ENCODE measurements at places on chromosomes 2 and 18.
A peak's percentile ranks its signal among the peaks of the same experiment; 100 is the strongest.

GRCh38 chr2:119749477-119750012 lies 10.2 kb upstream of the PTPN4 start:
- no peak for DNase-seq

DNA sequence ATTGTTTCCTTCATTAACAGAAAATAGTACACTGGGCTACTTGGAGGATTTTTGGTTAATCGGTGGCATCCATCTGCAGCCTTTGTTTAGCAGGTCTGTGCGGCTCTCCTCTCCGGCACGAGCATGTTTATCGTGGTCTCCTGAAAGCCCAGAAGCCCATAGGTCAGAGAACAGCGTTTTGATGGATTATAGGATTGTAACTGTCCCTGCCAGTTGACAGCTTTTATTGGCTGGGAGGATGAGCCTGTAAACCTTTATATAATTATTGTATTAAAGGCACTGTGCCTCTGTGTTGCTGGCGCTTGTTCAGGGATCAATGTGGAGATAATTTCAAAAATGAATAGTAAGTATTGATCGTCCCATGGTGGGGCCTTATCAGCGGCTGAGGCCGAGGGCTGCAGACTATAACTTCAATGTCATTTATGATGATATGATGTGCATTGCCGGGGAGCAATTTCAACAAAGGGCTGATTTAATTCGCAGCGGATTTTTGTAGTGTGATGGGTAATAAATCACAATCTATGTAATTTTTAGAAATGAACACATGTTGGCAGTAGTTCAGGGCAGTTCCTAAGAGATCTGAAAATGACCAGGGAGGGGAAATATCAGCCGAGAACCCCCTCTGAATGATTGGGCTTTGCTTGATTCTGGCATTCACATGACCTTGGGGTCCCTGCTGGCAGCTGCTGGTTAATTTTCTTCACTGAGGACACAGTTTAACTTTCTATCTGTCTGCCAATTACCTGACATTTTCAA lies 736.1 kb downstream of the GALR1 start:
- DNase-seq, result no peak

- DNase-seq, result no peak
These were observed 36.0 kb upstream of the EVA1A start for GRCh38 chr2:75596784-75597183.

- no peak for DNase-seq
These were observed 78.7 kb downstream of the LPIN1 start for GRCh38 chr2:11824901-11825828.

GRCh38 chr2:203732953-203733510 lies 26.6 kb downstream of the CD28 start:
- no peak for DNase-seq

- DNase-seq, result no peak
These were observed 91.6 kb downstream of the ZNF407 start for GRCh38 chr18:74689251-74689650.

- DNase-seq, result peak; percentile 84
These were observed at the start of gene MRPL33 for GRCh38 chr2:27771548-27772335. Gene MRPL33 (plus strand): TSS chr2:27771719. CDS start chr2:27771778, 59 bp downstream.

GRCh38 chr2:37881397-37881796 lies 43.7 kb upstream of the RMDN2 start:
- DNase-seq, result no peak

DNA sequence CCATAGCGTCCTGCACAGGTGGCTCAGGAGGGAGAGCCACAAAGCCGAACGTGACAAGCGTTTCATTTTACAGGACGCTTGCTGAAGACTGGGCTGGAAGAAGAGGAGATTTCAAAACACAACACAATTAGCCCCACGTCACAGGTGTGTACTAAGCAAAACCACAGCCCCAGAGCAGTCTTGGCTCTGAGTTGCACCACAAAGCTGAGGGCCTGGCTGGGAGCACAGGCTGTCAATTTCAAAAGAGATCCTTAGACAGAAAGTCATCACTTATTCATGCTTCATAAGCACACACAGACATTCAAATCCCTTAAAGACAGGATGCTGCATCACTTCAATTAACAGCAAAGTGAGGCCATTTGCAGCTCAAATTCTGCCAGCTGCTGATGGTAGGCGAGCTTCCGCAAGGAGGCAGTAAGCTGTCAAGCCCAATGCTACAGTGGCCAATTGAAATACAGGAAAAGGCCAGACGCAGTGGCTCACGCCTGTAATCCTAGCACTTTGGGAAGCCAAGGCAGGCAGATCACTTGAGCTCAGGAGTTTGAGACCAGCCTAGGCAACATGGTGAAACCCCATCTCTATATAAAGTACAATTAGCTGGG lies 79.6 kb downstream of the SKA1 start:
- no peak for DNase-seq

GRCh38 chr2:181304011-181304844 lies 153.0 kb upstream of the ITGA4 start:
- no peak for DNase-seq

DNA sequence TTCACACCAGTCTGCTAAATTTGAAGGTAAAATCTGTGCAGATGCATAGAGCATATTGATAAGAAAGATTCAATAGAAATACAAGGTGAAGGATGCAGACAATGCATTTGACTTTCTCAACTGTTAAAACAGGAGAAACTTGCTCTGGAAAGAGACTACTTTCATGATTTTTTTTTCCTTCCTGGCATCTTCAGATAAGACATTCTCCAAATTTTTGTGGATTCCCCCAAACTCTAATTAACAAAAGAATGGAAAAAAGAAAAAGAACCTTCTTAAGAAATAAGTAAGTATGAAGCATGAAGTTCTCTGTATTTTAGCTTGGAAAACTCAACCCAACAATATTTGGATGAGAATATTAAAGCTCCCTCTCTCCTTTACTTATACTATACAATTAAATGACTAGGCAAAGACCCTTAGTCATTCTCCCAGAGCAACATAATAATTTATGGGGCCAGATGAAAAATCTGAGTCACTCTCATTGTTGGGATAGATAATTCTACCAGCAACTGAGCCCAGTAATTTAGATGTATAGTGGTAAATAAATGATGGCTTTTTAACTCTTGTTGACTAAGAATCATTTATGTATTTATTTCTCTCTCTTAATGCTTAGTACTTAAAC lies 298.7 kb upstream of the COL3A1 start:
- DNase-seq, result no peak

DNA sequence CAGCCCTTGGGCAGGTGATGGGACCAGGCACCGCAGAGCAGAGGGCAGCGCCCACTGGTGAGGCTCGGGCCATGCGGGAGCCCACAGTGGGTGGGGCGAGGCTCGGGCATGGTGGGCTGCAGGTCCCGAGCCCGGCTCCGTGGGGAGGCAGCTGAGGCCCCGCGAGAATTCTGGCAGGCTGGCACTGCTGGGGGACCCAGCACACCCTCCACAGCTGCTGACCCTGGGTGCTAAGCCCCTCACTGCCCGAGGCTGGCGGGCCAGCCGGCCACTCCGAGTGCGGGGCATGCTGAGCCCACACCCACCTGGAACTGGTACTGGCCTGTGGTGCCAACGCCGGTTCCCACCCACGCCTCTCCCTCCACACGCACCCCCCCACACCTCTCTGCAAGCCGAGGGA lies 29.7 kb upstream of the COL3A1 start:
- DNase-seq, result no peak

- no peak for DNase-seq
These were observed 90.1 kb downstream of the TWIST2 start for GRCh38 chr2:238938003-238938400.

- DNase-seq, result no peak
These were observed 206.4 kb upstream of the CCDC150 start for GRCh38 chr2:196433116-196433515.

DNA sequence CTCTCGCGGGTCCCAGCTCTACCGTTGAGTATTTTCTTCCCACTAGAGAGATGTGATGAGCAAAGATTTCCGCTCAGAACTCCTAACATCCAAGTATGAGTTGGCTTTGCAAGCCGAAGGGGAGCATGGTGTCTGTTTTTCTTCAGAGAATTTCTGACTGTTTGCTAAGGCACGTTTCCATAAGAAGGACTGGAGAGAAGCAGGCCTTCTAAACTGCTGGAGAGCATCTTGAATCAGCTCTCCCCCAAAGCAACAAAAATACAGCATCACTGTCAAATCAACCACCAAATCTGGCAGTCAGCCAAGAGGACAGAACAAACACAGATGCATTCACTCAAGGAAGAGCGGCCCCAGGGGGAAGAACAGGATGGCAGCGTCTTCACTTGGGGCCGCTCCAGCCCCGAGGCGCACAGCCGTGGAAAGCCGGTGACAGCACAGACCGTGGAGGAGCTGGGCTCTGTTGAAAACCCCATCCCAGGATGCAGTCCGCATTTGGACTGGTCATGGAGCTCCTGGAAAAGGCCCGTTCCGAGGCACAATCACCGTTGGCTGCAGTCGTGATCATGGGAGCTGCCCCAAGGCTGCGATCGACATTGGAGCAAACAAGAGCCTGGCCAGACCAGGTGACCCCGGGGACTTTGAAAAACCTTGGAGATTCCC lies 101.4 kb downstream of the NFATC1 start:
- DNase-seq, result no peak

DNA sequence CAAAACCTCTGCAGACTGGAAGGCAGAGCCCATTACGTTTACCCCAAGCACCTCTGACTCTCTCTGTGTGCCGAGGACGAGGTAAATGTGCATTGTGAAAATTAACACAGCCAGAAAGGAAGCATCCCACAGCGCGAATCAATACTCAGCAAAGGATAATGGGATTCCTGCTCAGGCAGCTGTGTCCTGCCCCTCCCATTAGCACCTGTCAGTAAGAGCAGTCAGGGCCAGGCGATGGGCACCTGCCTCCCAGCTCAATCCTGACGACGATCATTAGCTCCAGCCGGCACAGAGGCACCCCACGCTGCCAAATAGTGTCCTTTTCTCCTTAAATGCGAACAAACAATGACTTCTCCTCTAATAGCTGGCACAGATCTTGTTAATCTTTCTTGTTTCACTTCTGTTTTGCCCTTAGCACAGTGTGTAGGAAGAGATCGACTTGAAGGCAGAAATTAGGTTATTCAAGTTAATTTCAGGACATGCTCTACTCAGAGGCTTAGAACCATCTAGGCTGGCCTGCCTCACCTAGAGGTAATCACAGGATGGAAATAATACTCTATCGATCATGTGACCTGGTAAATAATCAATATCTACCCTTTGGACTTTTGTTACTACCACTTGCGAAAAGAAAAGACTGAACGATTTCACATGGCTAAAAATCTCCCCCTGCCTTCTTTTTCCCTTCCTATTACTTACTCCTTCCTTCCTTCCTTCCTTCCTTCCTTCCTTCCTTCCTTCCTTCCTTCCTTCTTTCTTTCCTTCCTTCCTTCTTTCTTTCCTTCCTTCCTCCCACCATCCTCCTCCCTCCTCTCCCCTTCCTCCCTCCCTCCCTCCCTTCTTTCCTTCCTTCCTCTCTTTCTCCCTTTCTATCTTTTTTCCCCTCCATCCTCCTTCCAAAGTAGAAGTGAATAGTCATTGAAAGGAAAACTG lies 487.9 kb upstream of the ID2 start:
- DNase-seq, result no peak

- no peak for DNase-seq
These were observed 268.4 kb downstream of the METTL4 start for GRCh38 chr18:2302628-2303516.
